A549 (cell line): ENCODE measurements at places on chromosomes 2 and 18. TPM values are rescaled to one million over a fixed set of nuclear protein-coding genes. Genes with fewer than 3 reads are reported as not detected.
A peak's percentile ranks its signal among the peaks of the same experiment; 100 is the strongest.

TUBA4B gene
- 0.55 to 0.73 TPM (median 0.71 TPM) in 3 replicates for polyA plus RNA-seq

RSAD2 gene
- polyA plus RNA-seq = 0.03 to 0.04 TPM in 2 of 3 replicates, not detected in the other

FOXI3 gene
- not detected in 3 replicates for polyA plus RNA-seq

DTNA gene
- 0.12 TPM in 1 of 3 replicates, not detected in the others for polyA plus RNA-seq

CHCHD5 gene
- polyA plus RNA-seq = 61.4 to 62.4 TPM (median 62.0 TPM) in 3 replicates

ASXL3 gene
- not detected in 3 replicates for polyA plus RNA-seq

ATP6V1C2 gene
- polyA plus RNA-seq = 0.08 to 0.18 TPM (median 0.09 TPM) in 3 replicates

CHRNA1 gene
- polyA plus RNA-seq = not detected in 3 replicates

- no peak for DNase-seq
These were observed 194.4 kb downstream of the SLC8A1 start for GRCh38 chr2:40257340-40258134.

- no peak for DNase-seq
These were observed 364.9 kb downstream of the ANAPC1 start for GRCh38 chr2:111519071-111519470.

DNA sequence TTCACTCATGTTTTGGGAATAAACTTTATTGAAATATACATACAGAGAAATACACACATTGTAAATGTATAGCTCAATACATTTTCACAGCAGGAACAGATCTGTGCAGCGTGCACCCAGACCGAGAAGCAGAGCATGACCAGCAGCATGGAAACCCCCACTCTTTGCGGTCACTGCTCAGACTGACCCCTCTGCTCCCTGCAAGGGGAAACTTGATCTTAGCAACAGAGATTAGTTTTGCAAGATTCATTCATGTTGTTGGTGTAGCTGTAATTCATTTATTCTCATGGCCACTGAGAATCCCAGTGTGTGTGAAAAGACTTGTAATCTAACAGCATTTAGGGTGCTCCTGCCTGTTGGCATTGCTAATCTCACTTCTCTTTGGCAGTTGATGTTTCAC is 35.2 kb downstream of the LPIN1 start:
- no peak for DNase-seq

DNA sequence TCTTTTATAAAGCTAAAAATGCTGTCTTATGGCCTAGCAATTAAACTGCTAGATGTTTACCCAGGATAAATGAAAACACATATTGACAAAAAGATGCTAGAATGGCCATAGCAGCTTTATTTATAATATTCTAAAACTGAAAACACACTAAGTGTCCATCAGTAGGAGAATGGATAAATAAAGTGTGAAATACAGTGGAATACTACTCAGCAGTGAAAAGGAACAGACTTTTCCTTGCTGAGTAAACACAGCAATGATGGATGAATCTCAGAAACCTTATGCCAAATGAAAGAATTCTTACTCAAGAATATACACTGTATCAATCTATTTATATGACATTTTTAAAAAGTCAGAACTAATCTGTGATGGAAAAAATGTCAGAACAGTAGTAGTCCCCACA is 33.2 kb downstream of the DDX1 start:
- DNase-seq = no peak

- DNase-seq = no peak
These were observed 20.7 kb downstream of the KCNIP3 start for GRCh38 chr2:95317665-95318425.

DNA sequence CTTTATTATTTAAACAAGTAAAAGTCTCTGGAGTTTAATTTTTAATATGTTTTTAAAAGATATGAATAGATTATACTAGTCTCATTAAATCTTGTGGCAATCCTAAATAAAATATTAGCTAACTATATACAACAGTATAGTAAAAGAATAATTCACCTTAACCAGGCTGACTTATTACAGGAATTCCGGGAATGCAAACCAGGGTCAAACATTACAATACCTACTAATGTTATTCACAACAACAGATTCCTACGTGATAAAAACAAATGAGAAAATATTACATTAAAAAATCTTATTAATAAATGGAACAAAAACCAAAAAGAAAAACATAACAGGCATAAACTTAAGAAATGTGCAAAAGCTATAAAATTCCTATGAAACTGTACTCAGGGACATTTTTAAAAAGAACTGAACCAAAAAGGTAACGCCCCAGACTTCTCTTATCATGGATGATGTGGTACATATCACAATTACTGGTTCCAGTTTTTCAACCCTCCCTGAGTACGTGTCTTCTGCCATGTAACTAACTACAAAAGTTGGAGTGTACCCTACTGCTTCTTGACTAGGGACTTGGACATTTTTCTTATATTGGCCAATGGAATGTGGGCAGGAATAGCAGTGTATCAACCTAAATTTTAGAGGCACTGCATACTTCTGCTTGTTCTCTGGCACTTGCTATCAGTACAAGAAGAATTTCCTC is 20.2 kb downstream of the TTC21B start:
- DNase-seq = no peak

DNA sequence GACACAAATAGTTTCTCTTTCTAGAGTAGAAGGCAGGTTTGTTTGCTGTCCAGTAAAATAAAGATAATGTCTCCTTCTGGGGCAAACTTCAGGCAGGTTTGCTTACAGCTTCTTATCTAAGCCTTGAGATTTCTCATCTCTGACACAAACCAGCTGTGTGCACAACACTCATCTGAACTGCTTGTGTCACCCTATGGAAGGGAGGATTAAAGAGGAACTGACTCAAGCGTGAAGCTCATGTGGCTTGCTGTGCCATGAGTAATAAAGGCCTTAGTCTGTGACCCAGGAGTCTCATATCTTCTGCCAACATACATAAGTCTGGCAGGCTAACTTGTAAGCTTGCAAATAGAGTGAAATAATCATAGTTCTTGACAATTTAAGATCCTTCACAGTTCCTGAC is 24.2 kb upstream of the CPO start:
- DNase-seq = peak; percentile 56

GRCh38 chr2:6224267-6224666 is 532.1 kb downstream of the SOX11 start:
- no peak for DNase-seq

GRCh38 chr18:13646633-13647032 is 79.7 kb downstream of the FAM210A start:
- no peak for DNase-seq

GRCh38 chr18:63284827-63285733 is 34.5 kb downstream of the BCL2 start:
- DNase-seq = no peak

GRCh38 chr18:58241026-58241679 is 197.1 kb downstream of the NEDD4L start:
- no peak for DNase-seq

- no peak for DNase-seq
These were observed 119.9 kb upstream of the PIEZO2 start for GRCh38 chr18:11269257-11269656.

DNA sequence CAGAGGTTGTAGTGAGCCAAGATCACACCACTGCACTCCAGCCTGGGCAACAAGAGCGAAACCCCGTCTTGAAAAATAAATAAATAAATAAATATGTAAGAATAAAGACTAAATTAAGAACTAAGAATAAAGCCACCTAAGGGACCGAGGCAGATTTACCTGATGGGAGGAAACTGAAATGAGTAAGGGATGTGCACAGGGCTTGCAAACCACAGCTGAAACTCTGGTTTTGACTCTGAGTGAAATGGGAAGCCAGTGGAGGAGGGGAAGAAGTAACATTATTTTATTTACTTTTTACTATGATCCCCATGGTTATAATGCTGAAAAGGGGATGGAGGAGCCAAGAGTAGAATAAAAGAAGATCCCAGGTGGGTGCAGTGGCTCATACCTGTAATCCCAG is 107.3 kb downstream of the CABYR start:
- DNase-seq = no peak

- DNase-seq = no peak
These were observed 160.0 kb downstream of the RNF152 start for GRCh38 chr18:61732854-61733253.

DNA sequence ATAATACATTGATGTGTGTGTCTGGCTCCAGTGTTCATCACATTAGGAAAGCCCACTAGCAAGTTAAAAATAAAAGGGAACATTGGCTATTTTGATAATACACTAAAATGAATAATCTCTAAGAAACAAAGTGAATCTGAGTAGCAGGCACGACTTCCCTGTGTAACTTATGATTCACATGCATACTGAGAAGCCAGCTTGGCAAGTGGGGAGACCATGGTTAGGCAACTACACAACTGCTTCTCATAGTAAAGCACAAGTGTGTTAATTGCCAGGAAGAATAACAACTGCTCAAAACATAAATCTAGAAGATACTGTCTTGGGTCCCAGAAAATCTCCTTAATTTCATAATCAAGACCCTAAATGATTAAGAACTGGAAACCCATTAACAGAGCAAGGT is 4.0 kb downstream of the MYO5B start:
- DNase-seq = no peak

- DNase-seq = no peak
These were observed 52.5 kb downstream of the KCNE4 start for GRCh38 chr2:223104336-223105132.

DNA sequence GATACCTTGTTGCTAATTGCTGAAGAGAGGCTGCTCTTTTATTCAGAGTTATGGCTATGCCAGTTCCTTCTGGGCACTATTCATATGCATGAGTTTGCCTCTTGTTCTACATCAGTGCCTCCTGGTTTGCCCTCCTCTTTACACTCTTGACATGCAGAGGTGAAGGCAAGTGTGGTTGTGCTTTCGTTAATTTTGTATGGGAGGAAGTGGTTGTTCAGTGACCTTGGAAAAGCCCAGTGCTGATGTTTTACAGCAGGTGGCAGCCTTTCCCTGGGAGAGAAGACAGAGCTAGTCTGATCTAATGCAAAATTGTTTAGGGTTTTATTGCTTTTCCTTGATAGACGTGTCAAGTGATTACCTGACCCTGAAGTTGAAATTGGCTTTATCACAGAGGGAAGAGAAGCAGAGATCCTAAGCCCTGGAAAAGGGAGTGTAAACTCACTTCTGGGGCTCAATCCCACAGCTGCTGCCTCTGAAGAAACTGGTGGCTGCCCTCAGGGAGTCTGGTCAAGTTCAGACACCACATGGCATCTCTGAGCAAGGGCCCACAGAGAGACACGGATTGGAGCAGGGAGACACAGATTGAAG is 30.5 kb upstream of the VPS54 start:
- peak; percentile 65 for DNase-seq

DNA sequence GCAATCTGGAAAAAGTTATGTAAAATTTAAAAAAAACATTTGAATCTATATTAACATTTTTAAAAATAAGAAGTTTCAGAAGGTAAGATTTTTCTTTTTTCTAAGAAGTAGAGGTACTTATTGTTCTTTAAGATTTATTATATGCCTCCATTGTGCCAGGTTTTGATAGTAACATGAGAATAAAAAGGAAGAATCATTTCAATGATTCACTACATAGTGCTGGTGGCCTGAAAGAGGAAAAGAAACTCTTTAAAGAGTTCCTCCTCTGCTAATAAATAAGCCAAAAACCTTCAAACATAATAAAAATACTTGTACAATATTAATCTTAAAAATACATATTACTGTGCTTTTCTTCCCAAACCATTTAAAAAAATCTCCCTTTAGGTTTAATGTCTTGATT is 69.0 kb downstream of the ANKRD44 start:
- DNase-seq = no peak

DNA sequence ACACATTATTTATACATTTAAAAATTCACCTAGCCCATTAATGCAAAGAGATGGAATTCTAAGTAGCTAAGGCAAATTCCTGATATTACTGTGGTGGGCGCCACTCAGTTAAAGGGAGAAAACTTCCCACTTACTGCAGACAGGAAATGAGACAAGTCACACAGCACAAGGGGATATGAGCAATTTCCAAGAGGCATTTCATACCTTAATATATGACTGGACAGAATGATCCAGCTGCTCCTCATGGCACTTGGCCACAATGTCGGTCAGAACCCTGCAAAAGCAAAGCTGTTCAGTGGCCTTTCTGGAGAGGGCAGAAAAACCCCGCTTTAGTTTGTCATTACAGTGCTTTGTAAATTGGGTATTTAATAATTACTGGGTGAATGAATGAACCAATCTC is 121.4 kb upstream of the CCDC195 start:
- DNase-seq = no peak

GRCh38 chr2:1784986-1785617 is 40.8 kb upstream of the PXDN start:
- no peak for DNase-seq

- no peak for DNase-seq
These were observed 133.9 kb downstream of the GFPT1 start for GRCh38 chr2:69253112-69253511.
